ENCODE measurements at places on chromosomes 3 and 15. TPM values are rescaled to one million over a fixed set of nuclear protein-coding genes. Genes with fewer than 3 reads are reported as not detected.
A peak's percentile ranks its signal among the peaks of the same experiment; 100 is the strongest.

DNA sequence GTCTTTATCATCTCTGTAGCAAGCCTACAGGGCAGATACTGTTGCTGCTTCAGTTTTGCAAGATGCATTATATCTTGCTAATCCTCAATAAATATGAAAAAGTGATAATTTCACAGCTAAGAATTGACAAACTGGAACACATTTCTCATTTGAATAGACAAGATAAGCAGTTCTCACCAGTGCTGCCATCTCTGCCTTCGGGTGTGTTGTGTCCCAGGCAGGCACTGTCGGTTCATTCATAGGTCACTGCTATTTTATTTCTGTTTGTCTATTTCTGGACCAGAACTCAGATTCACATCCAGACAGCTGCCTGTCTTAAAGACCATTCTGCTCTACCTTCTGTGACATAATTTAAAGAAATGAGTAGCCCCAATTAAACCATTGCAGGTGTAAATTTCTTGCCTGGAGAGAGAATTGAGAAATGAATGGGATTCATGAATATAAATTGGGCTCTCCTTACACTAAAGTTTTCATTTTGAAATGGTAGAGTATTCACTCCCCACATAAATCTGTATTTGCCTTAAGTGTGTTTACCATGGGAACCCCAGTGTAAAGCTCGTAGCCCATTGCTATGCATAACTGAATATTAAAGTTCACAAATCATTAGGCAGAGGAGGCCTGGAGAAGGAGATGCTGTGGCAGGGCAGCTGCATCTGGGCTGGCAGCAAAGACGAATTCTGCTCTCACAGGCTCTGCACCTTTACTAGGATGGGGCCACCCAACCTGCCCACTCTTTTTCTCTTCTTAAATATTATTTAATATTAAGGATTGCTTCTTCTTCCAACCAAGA lies 149.9 kb downstream of the ARPP21 start:
- no peaks in the 10 kb centered on the region for H3K4me1 ChIP-seq
- no peaks in the 10 kb centered on the region for H3K36me3 ChIP-seq
- no peak overlapping the region for H3K27ac ChIP-seq
- no peak for DNase-seq

The SLC51B gene
- total RNA-seq: not detected

DNA sequence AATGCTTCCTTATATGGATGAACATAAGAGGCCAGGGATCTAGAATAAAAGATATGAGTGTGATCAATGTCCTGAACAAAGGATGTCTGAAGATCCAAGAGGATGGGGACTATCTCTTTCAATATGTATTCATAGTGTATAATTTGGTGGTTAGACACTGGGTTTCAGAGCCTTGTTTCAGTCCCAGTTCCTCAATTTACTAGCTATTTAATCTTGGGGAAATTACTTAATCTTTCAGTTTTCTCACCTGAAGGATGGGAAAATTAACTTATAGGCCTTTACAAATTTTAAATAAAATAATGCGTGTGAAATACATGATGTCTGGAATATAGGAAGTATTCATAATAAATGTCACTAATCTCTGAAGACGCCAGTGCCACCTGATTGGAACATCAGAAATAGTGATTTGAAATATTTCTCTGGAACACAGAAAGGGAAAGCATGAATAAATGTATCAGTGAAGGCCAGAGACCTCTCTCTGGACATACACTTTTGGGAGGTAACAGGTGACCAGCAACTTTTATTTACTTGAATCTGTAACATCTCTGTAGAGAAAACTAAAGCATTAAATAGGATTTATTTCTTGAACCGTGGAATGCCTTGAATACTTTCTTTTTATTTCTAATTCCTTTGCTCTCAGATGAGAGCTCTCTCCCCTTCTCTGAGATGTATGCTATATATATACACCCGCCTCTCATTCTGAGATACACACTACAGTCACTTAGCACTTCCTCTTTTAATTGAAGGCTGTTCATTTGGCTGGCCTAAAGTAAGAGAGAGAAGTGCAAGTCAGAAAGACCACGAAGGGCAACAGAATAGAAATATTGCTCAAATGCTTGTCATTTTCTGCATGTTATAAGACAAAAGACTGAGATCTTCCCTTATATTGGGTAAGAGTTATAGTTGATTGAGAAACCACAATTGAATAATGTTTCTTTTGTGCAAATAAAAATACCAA lies 407.1 kb downstream of the LSAMP start:
- no peak overlapping the region for H3K4me3 ChIP-seq
- H3K27ac ChIP-seq: no peak overlapping the region
- no peak for DNase-seq
- H3K36me3 ChIP-seq: no peaks in the 10 kb centered on the region

DNA sequence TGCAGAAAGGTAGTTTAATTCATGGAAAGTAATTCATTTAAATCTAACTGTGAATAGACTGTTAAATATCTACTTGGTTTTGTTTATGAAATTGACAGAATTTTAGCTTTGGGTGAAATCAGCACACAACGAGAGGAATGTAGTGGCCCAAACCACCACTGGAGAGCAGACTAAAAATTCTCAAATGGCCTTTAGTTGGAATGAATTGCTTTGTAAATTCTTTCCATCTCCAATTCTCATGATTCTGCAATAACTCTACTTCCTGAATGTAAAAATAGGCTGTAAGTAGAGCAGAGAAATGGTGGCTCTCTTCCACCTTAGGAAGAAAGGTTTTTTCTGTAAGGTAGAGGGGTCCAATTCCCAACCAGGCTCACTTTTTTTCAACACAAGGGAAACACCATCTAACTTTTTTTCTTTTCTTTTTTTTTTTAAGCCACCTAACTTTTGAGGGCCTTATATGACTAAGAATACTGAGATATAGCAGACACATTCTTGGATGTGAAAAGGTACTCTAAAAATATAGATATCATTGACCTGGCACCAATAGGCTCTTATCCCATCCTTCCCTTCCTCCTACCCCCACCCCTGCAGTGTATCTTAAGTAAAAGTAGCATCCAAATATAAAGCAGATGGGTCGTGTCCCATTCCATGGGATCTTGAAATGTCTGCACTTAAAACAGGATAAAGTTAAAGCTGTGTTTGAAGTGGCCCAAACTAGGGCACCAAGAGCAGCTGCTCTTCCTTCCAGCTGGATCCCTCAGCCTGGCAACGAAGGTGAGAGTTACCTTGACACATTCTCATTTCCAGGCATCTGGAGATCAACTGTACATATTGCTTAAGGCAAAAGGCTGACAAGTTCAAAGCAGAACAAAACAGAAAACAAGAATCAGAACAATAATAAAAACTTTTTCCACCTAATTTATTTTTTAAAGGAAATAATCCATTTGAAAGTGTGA lies 194.1 kb downstream of the TPRG1 start:
- H3K4me1 ChIP-seq: no peaks in the 10 kb centered on the region
- no peaks in the 10 kb centered on the region for H3K27me3 ChIP-seq
- no peak overlapping the region for H3K4me3 ChIP-seq
- no peak for DNase-seq

DNA sequence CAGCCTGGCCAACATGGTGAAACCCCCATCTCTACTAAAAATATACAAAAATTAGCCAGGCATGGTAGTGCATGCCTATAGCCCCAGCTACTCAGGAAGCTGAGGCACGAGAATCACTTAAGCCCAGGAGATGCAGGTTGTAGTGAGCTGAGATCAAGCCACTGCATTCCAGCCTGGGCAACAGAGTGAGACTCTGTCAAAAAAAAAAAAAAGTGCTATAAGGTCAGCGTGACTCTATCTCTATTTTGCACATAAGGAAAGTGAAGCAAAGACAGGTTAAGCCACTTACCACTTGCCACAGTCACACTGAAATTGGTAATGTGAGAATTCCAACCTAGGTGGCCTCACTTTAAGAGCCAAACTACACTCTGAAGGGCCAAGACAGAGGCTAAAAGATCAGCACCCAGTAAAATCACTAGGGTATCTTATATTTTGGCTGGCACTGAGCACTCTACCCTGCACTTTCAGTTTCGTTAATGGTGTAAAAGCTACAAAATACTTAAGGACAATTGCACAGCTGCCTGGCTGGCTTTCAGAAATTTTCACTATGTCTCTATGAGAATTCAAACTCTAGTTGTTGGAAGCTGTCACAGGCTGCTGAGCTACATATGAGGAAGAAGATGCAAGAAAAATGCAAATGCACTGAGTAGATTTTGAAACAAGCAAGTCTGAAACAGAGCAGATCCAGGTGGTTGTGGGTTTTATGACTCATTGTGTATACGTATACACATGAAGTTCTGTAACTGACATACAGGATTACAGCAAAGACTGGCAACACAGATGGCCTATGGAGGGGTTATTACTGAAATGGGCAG lies 32.7 kb downstream of the TRANK1 start:
- DNase-seq: no peak
- H3K4me1 ChIP-seq: peaks cover 30% of the 10 kb centered on the region
- no peaks in the 10 kb centered on the region for H3K36me3 ChIP-seq
- H3K27ac ChIP-seq: peak overlapping the region; percentile 89
